ENCODE measurements at places on chromosomes 11 and 22. TPM values are rescaled to one million over a fixed set of nuclear protein-coding genes. Genes with fewer than 3 reads are reported as not detected.

APBB1 gene
- total RNA-seq: 11.0 TPM

KRTAP5-7 gene
- not detected for total RNA-seq

CYTH4 gene
- total RNA-seq: 26.0 TPM

KIF18A gene
- 18.1 TPM for total RNA-seq

C22orf42 gene
- not detected for total RNA-seq

CALCA gene
- total RNA-seq: not detected

- H3K4me3 ChIP-seq: no peak overlapping the region
- DNase-seq: no peak
- no peak overlapping the region for H3K27ac ChIP-seq
- peaks cover 4% of the 10 kb centered on the region for H3K36me3 ChIP-seq
- H3K27me3 ChIP-seq: no peaks in the 10 kb centered on the region
- H3K4me1 ChIP-seq: no peaks in the 10 kb centered on the region
Observed at GRCh38 chr11:35153280-35153679, 14.3 kb downstream of the CD44 start.

All from GM12878 (cell line).